COR-L47 (cell line): ENCODE measurements at places on chromosomes 12 and 14.

GRCh38 chr12:105706321-105706972 is 376.0 kb downstream of the C12orf75 start:
- no peak for DNase-seq

- peak; percentile 60 for DNase-seq
Observed at GRCh38 chr12:105761075-105761474, 377.7 kb downstream of the NUAK1 start.

DNA sequence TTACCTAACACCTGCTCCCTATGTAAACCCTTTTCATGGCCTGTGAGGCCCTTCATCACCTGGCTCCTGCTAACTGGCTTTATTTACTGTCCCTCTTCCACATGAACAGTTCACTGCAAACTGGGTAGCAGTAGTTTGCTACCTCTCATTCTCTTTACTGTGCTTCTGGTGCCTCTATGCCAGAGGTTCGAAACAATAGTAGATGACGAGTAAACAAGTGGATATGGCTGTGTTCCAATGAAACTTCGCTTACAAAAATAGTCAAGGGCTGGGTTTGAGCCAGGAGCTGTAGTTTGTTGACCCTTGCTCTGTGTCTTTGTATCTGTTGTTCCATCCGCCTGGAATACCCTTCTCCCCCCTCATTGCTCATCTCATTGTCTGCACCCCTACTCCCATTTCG is 233.6 kb upstream of the RMST start:
- DNase-seq = peak; percentile 96

GRCh38 chr12:77402716-77403115 is 337.3 kb upstream of the E2F7 start:
- peak; percentile 79 for DNase-seq

GRCh38 chr12:6195665-6196535 is 4.3 kb upstream of the CD9 start:
- DNase-seq = peak; percentile 26

- no peak for DNase-seq
Observed at GRCh38 chr12:79549531-79550271, 141.1 kb downstream of the PAWR start.

GRCh38 chr14:56490379-56490778 is 89.2 kb upstream of the TMEM260 start:
- DNase-seq = peak; percentile 61

DNA sequence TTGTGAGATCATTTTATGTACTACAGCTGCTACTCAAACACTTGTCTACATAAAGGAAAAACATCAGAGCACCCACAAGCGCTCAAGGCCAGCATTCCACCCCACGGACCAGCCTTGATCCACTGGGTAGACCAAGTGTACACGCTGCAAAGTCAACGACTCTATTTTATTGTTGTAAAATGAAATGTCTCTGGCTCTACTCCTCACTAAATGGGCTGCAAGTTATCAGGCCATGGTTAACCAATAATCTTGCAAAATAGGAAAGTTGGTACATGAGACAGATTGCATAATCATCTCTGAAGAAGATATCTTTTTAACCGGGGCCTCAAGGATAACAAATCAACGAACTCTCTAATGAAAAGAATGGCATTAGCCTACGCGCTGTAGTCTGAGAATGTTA is 69.9 kb upstream of the FOXN3 start:
- DNase-seq = no peak

- DNase-seq = no peak
Observed at GRCh38 chr12:12447236-12447635, 90.4 kb downstream of the BORCS5 start.

DNA sequence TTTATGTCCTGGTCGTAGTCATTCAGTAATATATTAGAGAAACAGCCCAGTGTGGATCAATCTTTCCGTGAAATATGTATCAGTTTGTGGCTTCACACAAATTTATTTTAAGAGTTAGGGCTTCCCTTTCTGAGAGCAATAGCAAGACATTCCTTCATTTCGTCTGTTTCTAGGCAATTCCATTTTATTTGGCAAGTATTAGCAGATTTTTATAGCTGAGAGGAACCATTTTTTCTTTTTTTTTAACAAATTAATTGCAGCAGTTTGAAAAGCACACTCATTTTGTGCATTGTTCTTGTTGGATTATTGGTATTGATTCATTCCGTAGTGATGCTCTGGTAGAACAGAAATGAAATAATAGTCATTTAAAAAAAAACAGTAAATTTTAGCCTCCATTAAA is 132.9 kb downstream of the SRGAP1 start:
- DNase-seq = no peak

DNA sequence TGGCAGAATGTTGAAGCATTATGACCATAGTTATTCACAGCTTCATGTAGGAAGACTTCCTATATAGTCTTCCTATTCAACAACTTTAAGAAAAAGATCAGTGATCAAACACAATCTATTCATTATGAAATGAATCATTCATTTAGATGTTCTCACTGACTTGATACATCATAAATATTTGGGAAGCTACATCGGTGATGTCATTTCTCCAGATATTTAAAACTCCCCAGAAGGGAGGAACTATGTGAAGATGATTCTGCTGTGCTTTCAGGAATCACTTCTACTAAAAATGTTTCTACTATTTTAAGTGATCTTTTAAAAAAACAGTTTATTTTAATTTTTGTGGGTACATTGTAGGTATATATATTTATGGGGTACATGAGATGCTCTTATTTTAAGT is 316.4 kb downstream of the BCAT1 start:
- DNase-seq = no peak

GRCh38 chr14:53355581-53356112 is 202.5 kb upstream of the DDHD1 start:
- DNase-seq = peak; percentile 43

- no peak for DNase-seq
Observed at GRCh38 chr12:121996945-121997612, 24.6 kb upstream of the BCL7A start.

DNA sequence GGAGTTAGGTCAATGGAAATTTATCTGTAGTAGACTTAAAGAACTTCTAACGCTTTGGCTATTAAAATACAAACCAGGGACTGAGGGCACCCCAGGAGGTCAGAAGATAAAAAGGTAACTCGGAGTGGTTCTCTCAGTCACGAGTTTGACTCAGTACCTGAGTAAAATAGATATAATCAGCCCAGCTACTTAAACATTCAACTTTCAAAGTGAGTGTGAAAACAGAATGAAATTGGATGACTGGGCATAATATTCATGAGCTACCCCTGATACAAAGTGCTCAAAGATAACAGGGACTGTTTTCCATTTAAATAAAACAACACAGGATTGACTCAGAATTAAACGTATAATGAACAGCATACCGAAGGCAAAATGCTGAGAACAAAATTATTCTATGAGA is 75.0 kb downstream of the FOXN3 start:
- DNase-seq = no peak

GRCh38 chr14:42806909-42807315 is 1200.2 kb downstream of the LRFN5 start:
- DNase-seq = no peak

GRCh38 chr12:42420395-42420794 is 94.4 kb downstream of the PPHLN1 start:
- DNase-seq = no peak

DNA sequence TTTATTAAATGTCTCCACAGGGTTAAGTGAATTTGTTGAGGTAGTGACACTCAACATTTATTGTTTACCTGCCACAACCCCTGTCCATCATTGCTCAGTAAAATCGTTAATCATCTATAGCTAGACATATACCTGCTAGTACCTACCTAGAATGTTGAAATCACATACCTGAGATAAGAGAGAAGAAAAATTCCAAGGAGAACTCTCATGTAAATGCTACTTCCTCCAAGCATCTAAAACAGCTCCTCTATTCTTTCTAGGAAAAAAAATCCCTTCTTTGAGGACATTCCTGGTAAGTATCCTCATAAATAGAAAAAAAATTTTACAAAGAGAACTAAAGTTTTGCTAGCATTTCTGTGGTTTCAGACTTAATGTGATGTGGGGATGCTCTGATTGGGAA is 325.1 kb downstream of the DAD1 start:
- no peak for DNase-seq

DNA sequence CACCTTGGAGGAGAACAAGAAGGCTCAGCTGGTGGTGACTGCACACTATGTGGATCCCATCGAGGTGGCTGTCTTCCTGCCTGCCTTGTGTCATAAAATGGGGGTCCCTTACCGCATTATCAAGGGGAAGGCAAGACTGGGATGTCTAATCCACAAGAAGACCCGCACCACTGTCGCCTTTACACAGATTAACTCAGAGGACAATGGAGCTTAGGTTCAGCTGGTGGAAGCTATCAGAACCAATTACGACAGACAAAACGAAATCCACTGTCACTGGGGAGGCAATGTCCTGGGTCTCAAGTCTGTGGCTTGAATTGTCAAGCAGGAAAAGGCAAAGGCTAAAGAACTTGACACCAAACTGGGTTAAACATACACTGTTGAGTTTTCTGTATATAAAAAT is 12.6 kb downstream of the TRAPPC6B start:
- no peak for DNase-seq
